ENCODE measurements at places on chromosomes 7 and 10.

GRCh38 chr7:158588878-158589442, 1.3 kb upstream of the PTPRN2 start:
- DNase-seq: no peak

GRCh38 chr10:114974625-114975024, 36.6 kb downstream of the TRUB1 start:
- DNase-seq: no peak

DNA sequence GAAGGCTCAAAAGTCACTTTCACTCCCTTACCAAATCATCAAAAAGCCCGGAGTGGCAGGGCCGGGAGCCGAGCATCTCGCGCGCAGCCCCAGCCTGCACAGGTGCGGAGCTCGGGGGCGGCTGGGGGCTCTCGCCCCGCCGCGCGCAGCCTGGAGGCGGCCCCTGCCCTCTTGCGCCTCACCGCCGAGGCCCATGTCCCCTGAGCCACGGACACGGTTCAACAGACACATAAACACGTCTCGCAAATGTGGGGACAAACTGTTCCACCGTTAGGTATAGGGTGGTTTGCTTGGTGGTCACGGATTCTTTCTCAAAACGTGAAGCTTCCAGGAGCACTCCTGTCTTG, 700 bp downstream of the GSAP start:
- DNase-seq: peak; percentile 25

DNA sequence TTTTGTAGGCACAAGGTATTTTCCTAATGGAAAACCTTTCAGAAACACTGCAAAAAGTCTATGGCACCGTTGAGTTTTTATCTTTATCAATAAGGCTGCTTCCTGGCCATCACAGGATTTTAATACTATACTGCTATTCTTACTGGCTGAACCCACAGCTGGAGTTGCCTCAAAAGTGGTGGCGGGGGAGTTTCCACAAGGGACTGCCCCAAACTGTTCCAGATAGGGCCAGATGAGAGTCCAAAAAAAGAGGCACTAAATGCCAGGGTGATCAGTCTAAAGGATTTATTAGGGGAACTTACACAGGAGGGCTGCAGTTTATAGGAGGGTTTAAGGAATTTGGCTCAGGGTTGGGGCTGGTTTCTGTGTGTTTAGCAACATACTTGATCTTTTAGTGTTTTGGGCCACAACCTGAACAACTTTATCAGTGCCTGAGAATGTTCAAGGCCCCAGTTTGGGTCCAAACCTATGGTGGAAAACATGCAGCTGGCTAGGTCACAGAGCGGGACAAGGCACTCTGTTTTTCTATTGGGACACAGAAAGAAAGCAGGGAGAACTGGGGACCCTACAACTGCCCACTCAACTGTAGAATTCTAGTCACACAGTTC, 41.4 kb downstream of the STAM start:
- DNase-seq: no peak

GRCh38 chr10:130559547-130559880, 423.3 kb downstream of the GLRX3 start:
- DNase-seq: no peak

DNA sequence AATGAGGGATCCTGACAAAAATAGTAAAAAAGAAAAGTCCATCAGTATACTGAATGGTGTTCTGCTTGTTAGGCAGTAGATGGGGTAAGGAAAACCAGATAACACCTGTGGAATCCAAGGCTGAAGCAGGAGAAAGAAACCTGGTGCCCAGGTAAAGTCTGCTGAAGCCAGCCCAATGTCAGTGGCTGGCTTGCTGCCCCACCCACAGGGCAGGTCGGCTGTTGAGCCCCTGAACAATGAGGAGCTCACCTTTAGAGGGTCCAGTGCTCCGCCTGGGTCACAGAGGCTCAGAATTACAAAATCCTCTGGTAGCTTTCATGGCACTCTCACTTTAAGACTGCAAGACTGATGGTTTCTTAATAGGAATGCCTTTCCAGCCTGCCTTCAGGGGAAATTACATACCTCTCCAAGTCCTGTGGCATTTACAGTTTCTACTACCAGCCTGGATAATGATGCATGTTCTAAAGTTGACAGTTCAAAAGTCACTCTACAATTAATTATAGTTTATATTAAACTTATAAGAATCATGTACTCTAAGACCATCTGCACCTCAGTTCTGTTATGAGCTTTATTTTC, 23.8 kb downstream of the DHX32 start:
- no peak for DNase-seq

DNA sequence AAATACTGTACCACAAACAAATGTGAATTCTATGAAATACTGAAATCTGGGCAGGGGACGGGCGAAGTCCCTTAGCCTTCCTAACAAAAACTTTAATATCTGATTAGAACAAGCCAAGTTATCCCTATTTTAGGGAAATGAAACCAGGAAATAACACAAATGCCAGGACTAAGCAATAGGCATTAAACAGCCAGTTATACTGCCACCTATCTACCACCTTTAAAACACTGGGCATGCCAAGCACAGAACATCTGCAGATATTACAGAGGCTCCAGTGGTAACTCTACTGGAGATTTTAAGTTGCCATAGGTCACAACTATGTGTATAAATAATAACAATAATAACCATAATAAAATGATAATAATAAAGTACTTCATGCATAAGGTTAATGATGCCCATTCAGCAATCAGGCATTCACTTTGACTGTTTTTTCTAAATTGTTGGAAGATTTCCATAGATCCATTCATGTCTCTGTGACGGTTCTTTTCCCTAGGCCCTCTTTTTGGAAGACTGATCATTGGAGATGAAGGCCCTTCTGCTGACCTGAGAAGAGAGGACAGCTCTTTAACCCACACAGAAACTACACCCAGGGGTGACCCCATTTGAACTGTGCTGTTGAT, 195.7 kb downstream of the CACNA2D1 start:
- no peak for DNase-seq

GRCh38 chr7:41679566-41679965, 23.3 kb downstream of the INHBA start:
- DNase-seq: no peak

DNA sequence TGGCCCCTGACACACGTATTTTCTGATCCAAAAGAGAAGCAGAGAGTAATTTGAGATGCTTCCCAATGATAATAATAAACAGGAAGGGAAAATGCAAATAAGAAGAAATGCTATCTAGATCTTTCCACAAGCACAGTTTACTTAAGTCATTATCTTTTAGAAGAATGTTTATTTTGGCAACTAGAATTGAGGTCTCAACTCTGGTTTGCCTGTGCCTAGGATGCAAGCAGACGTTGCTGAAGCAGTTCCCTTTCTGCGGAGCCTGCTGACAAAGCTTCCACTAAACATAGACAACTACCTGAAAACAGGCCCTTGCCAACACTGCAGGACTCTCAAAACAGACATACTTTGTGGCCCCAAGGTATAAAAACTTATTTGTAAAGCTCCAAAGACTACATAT, 315.8 kb upstream of the POM121L12 start:
- no peak for DNase-seq

- no peak for DNase-seq
These were observed 135.1 kb upstream of the YAE1 start for GRCh38 chr7:39430909-39431641.

DNA sequence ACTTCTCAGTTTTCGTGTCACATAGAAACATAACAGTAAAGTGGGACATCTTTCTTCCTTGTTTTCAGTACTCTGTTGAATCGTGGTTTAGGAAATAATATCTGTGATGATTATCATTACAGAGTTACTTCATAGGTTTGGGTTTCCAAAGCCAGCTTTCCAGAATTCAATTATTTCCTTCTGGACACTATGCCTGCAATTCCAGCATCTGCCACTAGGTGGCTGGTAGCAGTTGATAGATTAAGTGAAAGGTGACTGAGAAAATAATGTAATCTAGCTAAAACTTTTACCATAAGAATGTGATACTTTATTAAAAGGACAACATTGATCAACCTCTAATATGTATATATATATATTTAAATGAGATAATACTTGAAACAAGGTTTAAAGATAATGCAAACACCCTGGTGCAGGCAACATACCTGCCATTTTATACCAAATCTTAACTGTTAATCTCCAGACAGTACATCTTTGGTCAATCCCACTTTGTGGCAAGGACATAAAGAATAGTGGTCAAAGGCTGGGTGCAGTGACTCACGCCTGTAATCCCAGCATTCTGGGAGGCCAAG, 102.6 kb downstream of the SH3PXD2A start:
- peak; percentile 28 for DNase-seq

DNA sequence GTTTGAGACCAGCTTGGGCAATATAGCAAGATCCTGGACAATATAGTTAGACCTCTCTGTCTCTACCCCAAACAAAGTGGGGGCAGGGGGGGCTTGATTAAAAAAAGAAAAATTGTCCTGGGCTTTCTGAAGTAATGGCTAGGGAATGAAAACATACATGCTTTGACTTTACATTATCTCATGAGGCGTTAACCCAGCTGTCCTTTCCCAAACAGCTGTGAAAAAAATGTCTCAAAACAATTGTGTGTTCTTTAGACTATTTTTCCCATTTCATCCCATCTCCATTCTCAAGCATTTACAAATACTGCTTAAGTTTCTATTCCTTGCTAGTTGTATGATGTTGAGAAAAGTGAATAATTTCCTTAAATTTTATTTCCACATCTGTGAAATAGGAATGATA, 27.0 kb upstream of the CDK13 start:
- DNase-seq: no peak

DNA sequence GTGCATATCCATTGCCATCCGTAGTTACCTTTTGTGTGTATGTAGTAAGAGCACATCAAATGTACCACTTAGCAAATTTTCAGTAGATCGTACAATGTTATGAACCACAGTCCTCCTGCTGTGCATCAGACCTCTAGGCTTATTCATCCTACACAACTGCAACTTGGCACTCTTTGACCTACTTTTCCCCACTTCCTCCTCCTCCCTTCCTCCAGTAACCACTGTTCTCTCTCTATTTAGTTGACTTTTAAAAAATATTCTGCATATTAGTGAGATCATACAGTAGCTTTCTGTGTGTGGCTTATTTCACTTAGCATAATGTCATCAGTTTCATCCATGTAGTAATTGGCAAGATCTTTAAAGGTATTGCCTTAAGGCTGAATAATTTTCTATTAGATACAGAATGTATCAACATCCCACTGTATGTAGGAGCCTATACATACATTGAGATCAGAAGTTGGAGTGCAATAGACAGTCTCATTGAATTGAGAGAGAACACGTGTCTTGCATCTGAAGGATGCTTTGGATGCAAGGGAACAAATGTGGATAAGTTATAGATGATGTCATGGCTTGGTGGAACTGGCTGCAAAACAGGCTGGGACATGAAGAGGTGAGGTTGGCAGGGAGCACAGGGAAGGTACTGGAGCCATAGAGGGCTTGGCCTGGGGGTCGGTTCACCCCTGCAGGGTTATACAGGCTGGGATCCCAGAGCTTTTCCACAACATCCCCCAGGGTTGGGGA, 83.0 kb upstream of the FAM180A start:
- peak; percentile 41 for DNase-seq

DNA sequence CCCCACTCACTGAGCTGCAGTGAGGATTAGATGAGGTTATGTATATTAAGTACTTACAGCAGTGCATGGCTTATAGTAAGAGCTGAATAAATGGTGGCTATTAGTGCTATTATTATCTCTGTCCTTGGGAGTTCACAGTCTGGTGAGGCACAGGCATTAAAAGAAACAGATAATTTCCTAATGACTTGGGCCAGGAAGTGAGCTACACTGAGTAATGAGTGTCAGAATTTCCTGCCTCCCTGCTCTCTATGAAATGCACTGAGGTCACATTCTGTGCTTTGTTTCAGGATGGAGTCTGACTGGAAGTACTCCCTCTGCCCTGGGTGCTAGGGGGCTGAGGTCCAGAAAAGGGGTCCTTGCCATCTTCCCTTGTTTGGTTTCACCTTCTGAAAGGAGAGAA, 48.7 kb upstream of the LOXL4 start:
- DNase-seq: no peak

DNA sequence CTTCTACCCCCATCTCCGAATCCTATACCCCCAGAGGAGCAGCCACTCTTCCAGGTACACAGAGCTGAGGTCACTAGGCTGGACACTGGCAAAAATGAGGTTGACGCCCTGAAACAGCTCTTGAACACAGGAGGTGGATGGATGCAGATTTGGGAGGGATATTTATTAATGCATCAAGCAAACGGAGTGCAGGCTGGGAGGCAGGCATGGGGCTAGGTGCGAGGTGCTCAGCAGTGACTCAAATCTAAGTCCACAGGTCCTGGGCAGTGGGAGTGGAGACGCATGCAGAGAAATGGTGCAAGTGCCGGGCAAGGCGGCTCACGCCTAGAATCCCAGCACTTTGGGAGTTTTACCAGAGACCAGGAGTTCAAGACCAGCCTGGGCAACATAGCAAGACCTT, 11.0 kb downstream of the GUSB start:
- DNase-seq: no peak

DNA sequence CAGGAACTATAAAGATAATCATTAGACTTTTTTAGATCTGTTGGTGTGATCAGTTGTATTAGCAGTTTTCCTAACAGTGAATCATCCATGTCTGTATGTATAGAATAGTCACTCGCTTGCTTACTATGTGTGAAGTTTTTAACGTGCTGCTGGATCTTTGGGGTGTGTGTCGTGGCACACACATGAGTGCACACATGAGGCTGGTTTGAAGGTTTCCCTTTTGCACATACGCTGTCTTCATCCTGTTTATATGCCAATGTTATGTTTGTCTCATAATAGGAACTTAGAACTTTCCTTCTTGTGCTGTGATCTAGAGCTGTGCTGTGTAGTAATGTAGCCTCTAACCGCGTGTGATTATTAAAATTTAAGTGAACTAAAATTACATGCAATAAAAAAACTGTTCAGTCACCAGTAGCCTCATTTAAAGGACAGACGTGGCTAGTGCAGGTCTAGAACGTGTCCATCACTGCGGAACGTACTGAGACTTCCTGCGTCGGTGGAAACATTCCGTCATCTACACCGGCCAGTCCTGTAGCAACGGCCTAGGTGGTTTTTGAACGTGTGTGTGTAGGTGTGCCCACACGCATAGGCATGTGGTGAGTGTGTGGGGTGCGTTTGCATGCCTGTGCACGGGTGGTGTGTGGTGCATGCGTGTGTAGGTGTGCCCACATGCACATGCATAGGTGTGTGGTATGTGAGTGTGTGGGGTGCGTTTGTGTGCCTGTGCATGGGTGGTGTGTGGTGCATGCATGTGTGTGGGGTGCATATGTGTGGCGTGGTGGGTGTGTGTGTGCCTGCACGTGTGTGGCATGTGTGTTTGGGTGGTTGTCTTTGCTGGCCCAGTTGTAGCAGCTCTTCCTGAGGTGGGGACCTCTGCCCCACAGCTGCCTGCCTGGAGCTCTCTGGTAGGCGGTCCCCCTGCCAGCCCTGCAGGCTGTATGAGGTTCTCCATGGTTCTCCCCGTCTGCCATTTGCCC, 56.6 kb downstream of the INPP5A start:
- no peak for DNase-seq

DNA sequence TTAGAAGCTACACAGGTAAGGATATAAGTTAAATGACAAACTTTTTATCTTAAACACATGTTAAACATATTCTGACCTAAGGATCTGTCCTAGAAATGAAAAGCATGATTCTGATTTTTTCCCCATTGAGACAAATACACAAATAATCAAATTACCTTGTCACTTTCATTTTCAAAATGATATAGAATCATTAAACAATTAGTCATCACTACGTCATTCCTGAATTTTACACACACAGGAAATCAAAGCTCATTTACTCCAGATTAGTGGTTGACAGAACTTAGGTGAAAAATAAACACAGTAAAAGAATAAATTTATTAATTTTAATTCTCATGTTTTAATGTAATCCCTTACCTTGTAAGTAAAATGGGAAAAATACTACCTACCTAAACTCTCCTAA, 89.0 kb downstream of the AASS start:
- no peak for DNase-seq

GRCh38 chr7:148159331-148159730, 431.2 kb upstream of the C7orf33 start:
- DNase-seq: no peak

GRCh38 chr7:116912269-116912909, 40.9 kb upstream of the ST7 start:
- DNase-seq: no peak
